ENCODE measurements at places on chromosomes 16 and 17.

GRCh38 chr17:17463821-17464220 lies 13.0 kb upstream of the MED9 start:
- DNase-seq: no peak

- no peak for DNase-seq
These were observed 17.4 kb downstream of the ADAP2 start for GRCh38 chr17:30939051-30939689.

DNA sequence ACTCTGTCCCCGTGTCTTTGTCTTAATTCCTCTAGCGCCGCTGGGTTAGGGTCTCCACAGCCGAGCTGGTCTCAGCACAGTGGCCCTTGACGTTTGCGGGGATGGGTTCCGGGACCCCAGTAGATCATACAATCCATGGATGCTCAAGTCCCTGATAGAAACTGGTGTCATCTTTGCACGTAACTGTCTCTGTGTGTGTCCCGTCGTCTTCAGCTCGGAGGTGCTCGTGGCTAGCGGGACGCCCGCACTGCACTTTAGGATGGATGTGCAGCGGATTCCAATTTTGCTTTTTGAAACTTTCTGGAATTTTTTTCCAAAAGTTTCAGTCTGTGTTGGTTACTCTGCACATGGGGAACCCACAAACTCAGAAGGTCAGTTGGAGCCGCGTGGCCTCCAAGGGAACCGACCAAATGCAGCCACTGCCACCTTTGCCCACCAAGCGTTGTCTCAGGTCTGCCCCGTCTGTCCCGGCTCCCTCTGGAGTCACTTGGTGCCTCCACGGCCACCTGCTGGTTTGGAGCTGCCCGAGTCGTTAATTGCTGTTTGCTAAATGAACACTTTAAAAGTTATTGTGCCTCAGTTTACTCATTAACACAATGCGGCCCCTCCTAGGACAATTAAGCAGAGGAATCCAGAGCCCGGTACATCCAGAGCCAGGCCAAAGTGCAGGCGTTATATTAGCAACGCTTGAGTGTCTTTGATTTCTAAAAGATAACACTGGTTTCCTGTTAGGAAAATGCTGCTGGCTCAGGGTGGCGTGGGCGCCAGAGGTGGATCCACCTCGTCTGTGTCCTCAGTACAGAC lies 5.3 kb upstream of the DPEP1 start:
- DNase-seq: no peak

- DNase-seq: no peak
These were observed 55.1 kb upstream of the PHOSPHO1 start for GRCh38 chr17:49285716-49286115.

- no peak for DNase-seq
These were observed 62.3 kb downstream of the CYTH1 start for GRCh38 chr17:78719630-78720298.

GRCh38 chr17:68809148-68809547 lies 146.0 kb downstream of the ABCA8 start:
- no peak for DNase-seq
